ENCODE measurements at places on chromosomes 6 and 20.

DNA sequence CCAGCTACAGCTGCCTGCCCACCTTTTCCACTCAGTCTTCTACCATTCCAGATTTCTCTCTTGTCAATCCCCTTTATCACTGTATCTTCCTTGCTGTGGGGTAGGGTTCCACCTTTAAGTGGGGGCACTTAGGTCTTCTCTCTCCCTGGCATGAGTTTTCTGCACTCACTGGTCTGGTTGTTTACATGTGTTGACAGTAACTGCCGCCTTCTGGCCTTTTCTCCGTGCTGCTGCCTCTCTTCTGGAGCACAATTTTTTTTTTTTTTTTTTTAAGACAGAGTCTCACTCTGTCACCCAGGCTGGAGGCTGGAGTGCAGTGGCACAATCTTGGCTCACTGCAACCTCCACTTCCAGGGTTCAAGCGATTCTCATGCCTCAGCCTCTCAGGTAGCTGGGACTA is 12.0 kb downstream of the RNF114 start:
- no peak for DNase-seq

DNA sequence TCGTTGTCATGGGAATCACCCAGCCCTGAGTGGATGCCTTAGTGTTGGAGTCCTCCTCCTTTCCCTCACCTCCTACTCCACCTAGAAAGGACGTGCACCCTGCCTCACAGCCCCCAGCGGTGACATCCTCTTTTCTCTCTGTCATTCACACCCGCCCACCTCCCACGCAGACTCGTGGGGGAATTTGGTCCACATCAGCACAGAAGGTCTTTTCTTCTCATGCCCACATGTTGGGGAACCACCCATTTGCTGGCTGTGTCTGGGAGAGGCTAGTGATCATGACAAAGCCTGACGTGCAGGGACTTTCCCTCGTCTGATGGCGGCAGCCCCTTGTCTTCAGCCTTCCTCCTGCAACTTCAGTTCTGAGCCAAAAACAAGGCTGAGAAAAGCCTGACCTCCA is 96.0 kb upstream of the CNKSR3 start:
- DNase-seq: no peak

GRCh38 chr20:15345287-15345686 is 1007.9 kb upstream of the FLRT3 start:
- DNase-seq: no peak

- no peak for DNase-seq
Measured at GRCh38 chr6:52284131-52284459, 447 bp downstream of the MCM3 start.

- DNase-seq: no peak
Measured at GRCh38 chr20:58495623-58496428, 19.4 kb downstream of the APCDD1L start.

DNA sequence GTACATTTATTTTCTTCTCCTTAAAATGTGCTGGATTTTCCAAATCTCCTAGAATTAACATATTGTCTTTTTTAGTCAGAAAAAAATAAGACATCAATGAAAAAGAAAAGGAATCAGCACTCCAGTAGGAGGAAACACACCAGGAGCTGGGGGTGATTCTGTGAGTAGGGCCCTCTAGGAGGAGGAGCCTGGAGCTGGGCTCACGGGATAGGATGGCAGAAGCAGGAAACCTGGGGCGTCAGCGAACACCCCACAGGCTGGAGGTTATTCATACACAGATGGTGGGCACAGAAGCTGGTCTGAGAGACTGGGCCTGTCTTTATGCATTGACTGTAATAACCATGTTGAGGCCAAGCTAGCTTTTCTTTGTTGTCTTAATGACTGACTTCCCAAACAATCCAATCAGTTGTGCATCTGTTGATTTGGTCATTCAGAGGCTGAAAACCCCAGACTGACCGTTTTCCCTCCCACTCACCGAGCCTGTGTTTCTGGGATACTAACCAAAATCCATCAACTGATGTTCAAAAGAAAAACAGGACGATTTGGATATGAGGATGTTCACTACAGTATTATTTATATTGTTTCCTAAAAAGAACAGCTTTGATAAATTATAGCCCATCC is 53.1 kb downstream of the CPNE5 start:
- DNase-seq: no peak

Data from frontal cortex (tissue), 4 donors.